ENCODE measurements at places on chromosomes 7 and 10.
A peak's percentile ranks its signal among the peaks of the same experiment; 100 is the strongest.

- DNase-seq = no peak
Measured at GRCh38 chr10:30858499-30858898, 173.2 kb downstream of the ZNF438 start.

DNA sequence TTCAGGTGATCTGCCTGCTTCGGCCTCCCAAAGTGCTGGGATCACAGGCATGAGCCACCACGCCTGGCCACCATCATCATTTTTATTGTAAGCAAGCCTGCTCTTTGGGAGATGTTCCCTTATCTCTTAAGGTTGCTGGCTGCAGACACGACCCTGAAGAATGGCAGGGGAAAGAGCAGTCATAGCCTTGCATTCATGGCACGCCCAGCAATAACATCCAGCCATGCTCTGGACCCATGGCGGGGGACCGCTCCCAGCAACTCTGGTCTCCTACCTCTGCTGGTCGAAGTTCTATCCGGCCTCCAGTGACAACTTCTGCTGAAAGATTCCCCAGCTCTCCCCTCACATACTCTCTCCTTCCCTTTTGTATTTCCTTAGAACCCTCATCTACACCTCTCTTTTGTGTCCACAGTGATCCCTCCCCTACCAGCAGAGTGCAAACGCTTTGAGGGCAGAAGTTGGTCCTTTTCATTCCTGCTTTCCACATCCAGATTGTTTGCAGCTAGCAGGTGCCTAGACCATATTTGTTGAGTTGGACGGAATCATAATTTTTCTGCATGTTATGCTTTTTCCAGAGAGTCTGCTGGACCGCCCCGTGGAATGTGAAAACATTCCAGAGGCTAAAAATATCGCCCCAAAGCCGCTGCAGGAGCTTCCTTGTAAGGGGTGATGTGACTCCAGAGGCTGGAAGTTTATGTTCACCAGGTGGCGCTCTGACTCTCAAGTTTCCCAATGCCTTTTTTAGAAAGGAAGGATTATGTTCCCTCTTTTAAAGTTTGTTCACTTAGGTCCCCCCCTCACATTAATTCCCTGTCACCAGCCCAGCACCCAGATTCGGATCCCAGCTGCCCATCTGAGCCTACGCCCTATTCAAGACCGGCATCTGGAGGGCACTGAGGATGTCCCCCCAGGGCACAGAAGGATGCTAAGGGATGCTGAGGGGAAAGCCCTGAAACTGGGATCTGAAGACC is 4.3 kb upstream of the MARVELD1 start:
- no peak for DNase-seq

DNA sequence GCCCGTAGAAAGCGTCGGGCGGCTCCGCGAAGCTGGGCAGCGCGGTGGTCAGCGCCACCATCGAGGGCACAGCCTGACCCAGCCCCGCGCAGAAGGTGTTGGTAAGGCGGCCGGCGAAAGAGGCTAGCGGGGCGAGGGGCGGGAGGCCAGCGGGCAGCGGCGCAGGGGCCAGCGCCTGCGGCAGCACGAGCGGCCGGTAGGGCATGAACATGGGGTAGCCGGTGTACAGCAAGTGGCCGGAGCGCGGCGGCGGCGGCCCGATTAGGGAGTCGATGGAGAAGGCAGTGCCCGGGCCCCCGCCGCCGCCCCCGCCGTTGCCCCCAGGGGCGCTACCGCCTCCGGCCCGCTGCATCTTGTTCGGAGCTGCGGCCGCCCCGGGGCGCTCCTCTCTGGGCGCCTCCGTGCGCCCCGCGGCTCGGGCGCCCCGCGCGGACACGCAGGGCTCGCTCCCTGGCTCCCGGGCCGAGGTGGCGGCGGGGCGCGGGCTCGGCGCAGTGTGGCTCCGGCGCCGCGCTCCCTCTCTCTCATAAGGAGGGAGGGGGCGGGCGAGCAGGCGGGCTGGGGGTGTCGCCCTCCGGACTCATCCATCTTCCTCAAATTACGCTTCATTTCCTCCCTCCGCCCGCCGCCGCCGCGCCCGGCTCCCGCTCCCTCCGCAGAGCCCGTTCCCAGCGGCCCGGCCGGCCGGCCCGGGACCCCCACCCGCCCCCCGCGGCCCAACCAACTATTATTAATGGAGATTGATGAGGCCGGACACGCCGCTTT is at the start of gene GBX1:
TSS of gene GBX1 (minus strand) at position 498 of the 765 bp plus-strand sequence. CDS start at position 352, 146 bp downstream.
- no peak for DNase-seq

DNA sequence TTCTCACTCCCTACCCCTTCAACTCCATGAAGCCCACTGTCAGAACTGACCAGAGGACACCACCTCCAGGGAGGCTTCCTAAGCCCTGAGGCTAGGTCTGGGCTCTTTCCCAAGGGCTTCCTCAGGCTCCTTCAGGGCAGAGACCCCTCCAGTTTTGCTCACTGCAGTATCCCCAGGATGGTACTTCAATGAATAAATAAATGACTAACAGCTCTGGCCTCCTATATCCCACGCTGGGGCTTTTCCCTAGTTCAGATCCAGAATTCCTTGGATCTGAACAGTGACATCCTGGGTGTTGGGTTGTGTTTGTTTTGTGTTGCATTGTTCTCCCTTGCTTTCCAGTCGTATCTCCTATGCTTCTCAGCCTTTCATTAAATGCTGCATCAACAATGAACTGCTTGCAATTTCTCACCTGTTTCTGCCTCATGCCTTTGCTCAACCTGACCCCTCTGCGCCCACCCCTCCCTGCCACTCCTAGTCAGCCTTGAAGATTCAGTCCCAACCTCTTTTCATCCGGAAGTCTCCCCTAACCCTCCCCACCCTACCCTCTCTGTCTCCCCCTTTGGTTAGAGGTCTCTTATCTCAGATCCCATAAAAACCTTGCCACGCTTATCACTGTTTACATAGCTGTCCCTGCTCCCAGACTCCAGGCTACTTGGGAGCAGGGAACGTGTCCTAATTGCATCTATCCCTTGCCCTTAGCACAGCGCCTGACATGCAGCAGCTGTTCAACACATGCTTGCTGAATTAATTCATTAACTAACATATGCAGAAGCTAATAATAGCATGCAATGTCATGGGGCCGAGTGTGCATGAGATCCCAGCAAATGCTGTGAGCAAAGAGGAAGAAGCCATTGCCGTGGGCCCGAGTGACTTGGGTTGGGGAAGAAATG is 41.7 kb downstream of the PPP1R3C start:
- no peak for DNase-seq

DNA sequence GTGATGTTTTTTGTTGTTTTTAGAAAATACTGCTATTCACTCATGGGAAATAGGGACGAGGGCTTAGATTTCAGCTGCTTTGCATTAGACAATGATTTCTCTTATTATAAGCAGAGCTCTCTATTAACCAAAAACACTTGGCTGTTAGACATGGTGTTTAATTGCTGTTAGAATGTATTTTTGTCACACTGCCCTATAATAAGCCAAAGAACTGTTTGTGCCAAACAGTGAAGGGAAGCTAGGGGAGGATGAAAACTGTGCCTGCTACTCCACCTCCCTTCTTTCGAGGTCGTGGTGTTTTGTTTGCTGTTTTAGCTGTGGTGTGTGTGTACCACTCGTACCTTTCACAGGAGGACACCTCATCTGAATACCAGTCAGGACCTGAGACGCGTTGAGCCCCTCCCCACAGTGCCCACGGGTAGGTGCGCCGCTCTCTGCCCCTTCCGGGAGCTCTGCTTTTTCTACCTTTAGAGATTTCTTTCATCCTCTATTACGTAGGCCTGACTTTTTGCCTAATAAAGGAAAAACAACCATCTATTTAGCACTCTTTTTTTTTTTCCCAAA is 57.9 kb downstream of the CUX1 start:
- DNase-seq = no peak

DNA sequence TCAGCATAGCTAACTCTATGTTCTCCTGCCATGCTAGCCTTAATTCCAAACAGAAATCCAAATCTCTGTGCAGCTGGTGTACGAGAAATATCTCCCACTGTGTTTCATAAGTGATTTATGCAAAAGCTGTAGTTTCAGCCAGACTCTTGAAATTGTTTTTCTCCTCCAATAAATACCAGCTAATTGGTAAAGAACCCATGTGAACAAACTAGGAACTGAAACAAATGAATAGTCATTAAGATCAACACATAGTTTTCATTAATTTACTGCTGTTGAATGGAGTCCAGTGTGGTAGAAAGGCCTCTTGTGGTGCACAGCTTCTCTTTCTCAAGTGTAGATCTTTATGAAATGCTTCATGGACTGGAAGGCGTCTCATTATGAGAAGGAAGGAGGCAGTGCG is 18.4 kb downstream of the PPP1R17 start:
- DNase-seq = no peak

GRCh38 chr7:92325858-92326257 is 80.1 kb downstream of the ANKIB1 start:
- no peak for DNase-seq

DNA sequence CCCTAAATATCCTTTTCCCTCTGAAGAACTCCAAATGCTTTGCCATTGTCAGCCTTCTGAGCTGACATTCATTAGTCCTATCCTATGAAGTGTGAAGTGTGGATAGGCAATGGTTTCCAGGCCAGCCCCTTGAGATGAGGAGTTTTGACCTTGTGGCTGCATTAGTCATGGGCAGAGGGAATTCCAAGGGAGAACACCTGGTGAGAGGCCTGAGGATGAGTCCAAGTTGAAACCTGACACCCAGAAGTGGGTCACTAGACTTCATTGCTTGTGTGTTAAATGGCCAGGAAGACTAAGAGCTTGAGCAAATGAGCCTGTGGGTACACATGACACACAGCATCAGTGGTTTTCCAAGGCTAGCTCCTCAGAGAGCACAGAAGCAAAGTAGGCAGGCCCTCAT is 260.8 kb downstream of the SKAP2 start:
- no peak for DNase-seq

- DNase-seq = no peak
Measured at GRCh38 chr7:87159538-87159937, 7.3 kb downstream of the DMTF1 start.

DNA sequence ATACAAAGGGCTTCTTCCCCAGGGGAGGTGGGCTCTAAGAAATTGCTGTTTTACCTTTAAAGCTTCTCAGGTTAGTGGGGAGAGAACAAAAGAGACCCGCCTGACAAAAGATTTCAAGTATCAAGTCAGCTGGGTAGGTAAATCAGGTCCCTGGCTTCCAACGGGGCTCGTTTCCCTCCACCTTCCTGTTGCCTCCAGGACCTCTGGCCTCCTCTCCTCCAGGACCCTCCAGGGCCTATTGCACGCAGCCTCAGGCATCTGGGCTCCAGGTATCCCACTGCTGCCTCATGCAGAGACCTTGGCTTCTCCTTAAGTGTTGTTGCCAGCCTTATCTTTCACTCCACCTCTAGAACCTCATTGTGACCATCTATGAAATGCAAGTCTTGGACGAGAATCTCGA is 2.9 kb downstream of the BNIP3 start:
- no peak for DNase-seq

DNA sequence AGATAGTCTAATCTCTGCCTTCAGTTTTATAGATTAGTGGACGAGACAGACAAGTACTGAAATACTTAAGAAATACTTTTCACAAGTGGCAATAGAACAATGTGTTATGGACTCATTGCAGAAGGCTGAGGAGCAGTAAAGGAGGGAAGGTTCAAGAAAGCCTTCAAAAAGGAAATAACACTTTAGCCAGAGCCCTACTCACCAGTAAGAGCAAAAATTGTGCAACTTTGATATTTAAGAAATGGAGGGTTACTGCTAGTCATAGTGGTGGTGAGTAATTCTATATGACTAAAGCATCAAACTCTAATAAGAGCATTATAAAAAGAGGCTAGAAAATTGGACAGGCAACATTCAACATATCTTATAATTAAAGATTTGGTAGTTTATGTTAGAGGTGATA is 28.8 kb downstream of the PTPN12 start:
- DNase-seq = no peak

DNA sequence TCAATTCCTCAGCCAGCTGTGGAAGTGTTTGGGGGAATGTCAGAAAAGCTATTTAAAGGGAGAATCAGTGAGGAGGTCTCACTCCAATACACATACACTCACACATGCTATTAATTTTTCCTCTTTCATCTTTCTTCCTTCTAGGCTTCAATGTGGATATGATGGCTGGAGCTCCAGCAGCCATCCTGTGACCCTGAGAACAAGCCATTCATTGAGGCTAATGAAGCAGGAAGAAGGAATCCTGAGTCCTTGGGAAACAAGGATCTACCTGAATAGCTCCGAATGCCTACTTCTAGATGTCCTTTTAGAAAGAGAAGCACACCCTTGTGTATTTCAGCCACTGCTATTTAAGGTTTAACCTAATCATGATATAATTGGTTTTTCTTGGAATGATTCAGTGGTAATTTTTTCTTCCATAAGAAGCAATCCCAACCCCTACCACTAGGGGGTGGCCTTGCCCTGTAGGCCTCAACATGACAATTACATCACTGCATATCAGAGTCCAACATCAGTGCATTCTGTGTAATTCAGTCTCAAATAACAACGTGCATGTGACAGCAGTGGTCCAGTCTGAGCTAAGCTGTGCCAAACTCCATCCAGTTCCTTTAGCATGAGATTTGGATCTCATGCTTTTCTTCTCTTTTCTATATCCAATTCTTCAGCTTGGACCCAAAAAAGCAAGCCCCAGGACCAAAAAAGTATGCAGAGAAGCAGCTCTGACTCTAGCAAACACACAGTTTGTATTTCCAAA is 85.3 kb upstream of the ANKRD1 start:
- peak; percentile 49 for DNase-seq

DNA sequence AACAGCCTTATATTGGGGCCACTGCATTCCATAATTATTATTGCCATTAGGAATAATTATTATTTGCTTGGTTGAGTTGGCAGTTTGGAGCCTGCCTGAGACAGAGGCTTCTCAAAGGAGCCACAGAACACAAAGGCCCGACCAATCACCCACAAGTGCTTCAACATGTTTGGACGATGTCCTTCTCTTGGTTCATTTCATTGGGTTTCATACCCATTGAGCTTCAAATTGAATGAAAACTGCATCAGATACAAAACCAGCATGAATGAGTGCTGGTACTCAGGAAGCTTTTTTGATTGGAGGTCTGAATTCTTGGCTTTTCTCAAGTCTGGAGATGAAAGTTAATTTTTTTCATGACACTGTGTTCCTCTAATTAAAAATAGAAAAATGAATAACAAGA is 168.3 kb downstream of the CREB5 start:
- no peak for DNase-seq

DNA sequence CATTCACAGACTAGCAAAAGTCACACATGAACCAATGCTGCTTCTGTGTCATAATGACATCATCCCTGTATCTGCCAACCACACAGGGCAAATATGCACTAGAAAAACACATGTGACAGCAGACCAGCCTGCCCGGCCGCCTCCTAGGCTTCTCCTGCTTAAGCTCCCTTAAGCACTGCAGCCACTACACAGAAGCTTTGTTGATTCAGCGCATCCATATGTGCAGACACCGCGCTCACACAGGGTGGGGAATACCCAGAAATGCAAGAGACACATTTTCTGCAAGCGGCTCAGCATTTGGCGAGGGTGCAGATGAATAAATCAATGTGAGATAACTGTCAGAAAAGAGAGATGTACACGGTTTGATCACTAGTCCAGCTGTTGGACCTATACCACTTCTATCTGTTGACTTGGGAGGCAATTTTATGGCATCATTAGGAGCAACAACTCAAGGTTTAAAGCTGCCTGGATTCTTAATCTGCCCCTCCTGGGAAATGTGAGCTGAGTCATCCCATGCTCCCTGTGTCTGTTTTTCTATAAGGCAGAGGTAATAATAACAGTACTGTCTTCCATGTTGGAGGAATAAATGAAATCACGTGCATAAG is 33.4 kb downstream of the CPXM2 start:
- no peak for DNase-seq
